Kidney epithelial cell (primary cell): ENCODE measurements at places on chromosomes 4 and X. TPM values are rescaled to one million over a fixed set of nuclear protein-coding genes. Genes with fewer than 3 reads are reported as not detected.

The ADAM29 gene
- not detected in 2 replicates for total RNA-seq

The KLB gene
- total RNA-seq = 0.07 and 0.21 TPM in 2 replicates

The FAM3A gene
- total RNA-seq = 30.3 and 32.3 TPM in 2 replicates

The INTU gene
- total RNA-seq = 5.7 and 6.4 TPM in 2 replicates

The HCCS gene
- 16.6 and 17.0 TPM in 2 replicates for total RNA-seq

The LAMTOR3 gene
- 60.7 and 71.4 TPM in 2 replicates for total RNA-seq

The RIPPLY1 gene
- not detected in 2 replicates for total RNA-seq

The FRMD7 gene
- total RNA-seq = not detected in 2 replicates

The TMEM271 gene
- total RNA-seq = not detected in 2 replicates

The DNAAF6 gene
- total RNA-seq = not detected in 2 replicates

The COX7B2 gene
- total RNA-seq = not detected in 2 replicates

The IRS4 gene
- total RNA-seq = not detected in 2 replicates

The MAGEA2 gene
- total RNA-seq = not detected in 2 replicates

The ERCC6L gene
- total RNA-seq = 0.82 and 0.92 TPM in 2 replicates

The MAP7D2 gene
- total RNA-seq = 2.0 and 2.1 TPM in 2 replicates

The BMPR1B gene
- total RNA-seq = 5.9 and 9.2 TPM in 2 replicates

The IGSF1 gene
- 0.13 and 0.27 TPM in 2 replicates for total RNA-seq

The MSANTD1 gene
- 0.50 TPM in 1 of 2 replicates, not detected in the other for total RNA-seq

The ENOPH1 gene
- total RNA-seq = 55.3 and 56.3 TPM in 2 replicates

The S100G gene
- not detected in 2 replicates for total RNA-seq

The MAGEC2 gene
- total RNA-seq = not detected in 2 replicates

The SH2D1A gene
- not detected in 2 replicates for total RNA-seq

The CSN1S1 gene
- total RNA-seq = not detected in 2 replicates

The BST1 gene
- total RNA-seq = 3.4 and 4.9 TPM in 2 replicates
